ENCODE measurements at places on chromosomes 12 and 14. TPM values are rescaled to one million over a fixed set of nuclear protein-coding genes. Genes with fewer than 3 reads are reported as not detected.
A peak's percentile ranks its signal among the peaks of the same experiment; 100 is the strongest.

DNA sequence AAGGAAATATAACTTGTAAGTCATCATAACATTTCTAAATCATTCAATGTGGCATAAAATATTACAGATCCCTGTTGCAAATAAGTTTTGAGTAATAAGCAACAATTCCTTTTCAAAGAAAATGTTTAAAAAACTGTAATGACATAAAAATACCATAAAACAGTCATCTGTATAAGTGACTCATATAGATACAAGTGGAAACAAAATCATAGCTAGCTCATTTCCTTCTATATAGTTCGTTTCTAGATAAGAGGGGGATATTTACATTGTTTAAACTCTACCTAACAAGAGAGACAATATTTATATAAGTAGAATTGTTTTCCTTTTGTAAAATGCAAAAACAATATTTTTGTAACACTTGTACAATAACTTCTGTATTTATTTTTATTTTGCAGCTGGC, 148.9 kb downstream of the GRIP1 start:
- no peak for DNase-seq

DNA sequence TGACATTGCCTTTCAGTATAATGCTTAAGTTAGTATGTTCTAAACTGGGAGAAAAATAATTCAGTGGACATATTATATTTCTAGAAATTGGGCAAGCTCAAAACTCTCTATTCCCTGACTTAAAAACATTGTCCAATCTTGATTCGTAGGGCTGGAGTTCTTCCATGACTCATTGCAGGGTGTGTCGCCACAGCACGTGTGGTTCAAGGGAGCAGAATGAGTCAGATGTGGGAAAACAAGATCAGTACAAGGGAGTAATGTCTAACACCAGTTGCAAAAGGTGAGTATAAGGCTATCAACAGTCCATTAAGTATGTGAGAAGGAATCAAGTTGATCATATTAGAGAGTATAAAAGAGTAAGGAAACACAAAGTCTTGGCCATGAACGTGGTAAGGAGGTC, 887.0 kb downstream of the TMTC2 start:
- DNase-seq: no peak

DNA sequence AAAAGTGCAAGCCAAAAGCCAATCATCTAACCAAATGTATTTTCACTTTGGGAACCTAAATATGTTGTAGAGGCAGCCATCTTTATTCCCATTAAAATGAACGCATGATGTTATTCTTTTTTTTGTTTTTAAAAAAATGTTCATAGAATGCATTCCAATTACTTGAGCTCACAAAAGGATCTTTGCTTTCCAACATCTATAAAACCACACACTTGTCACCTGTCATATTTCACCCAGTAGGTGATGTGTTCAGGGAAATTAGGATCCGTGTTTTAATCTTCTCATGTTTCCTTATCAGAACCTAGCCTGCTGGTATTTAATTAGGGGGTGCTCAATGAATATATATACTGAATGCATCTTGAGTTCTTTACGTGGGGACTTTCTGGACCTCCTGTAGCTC, 13.6 kb downstream of the TTC8 start:
- no peak for DNase-seq

DNA sequence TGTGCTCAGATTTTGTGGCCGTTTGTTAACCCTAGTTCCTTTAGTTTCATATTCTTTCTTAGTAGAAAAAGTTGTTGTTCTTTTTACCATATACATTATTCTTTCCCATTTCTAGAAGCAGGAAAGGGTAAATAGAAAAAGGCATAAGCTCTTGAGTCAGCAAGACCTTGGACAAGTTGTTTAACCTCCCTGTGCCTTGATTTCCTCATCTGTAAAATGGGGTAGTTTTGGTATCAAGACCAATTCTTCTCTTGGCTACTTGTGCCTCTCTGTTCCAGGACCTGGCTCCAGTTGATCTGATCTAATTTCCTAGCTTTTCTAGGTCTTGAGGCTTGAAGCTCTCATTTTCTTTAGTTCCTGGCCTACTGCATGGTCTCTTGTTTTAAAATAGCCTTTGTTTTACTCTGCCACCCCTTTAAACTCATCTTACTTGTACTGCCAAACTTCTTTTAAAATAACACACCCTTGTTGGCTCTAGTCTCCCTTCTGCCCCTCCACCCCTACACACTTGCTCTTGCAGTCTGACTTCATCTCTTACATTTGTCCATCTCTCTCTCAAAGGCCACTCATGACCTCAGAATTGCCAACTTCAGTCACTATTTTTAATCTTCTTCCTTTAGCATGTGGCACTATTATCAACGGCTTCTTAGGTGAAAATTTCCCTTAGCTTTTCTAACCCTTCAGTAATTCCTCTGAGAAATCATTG, 143.7 kb downstream of the TTLL5 start:
- DNase-seq: no peak

DNA sequence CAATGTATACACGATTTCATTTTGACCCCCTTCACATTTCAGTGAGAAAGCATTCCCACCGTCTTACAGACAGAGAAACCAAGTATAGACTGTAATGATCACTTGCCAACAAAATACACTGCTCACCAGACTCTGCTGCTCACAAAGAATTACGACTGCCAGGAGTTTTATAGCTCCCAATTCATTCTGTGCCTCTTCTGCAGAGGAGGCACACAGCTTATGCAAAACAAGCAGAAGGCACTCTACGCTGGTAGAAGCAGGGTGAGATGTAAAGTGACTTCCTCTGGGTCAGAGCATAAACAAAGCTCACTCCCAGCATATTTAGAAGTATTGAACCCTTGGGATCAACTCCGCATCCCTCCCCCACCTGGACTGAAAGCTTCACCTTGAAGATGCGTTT, 14.6 kb downstream of the SPTB start:
- no peak for DNase-seq

DNA sequence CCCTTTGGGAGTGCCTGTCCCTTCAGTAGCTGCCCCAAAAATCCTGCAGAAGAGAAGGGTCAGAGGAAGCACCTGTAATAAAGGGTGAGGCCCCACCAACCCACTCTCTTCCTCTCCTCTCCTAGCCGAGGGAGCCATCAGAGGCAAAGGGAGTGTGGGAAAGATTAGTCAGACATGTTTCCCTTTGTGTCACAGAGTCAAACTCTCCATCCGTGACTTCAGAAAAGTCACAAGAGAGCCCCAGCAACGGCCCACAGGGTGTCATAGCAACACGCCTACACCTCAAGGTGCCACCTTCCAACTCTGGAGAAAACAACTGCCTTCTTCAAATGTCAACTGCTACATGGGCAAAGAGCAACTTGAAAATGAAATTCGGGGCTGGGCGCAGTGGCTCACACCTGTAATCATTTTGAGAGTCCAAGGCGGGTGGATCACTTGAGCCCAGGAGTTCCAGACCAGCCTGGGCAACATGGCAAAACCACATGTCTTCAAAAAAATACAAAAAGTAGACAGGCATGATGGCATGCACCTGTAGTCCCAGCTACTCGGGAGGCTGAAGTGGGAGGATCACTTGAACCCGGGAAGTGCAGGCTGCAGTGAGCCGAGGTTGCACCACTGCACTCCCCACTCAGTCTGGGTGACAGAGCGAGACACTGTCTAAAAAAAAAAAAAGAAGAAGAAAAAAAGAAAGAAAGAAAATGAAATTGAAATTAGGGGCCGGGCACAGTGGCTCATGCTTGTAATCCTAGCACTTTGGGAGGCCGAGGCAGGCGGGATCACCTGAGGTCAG, 17.7 kb upstream of the CD27 start:
- peak; percentile 37 for DNase-seq

KRT72 gene
- total RNA-seq: not detected

PTPRR gene
- not detected for total RNA-seq

PAWR gene
- 128 TPM for total RNA-seq

SMOC1 gene
- total RNA-seq: 5.2 TPM

All from lung microvascular endothelial cell (primary cell).